ENCODE measurements at places on chromosomes 7 and 10. TPM values are rescaled to one million over a fixed set of nuclear protein-coding genes. Genes with fewer than 3 reads are reported as not detected.

Gene NRG3
- 12.9 TPM for polyA plus RNA-seq

Gene XPNPEP1
- 87.5 TPM for polyA plus RNA-seq

Gene NSUN5
- polyA plus RNA-seq: 19.4 TPM

Gene BMPR1A
- 67.1 TPM for polyA plus RNA-seq

Gene BLNK
- 47.2 TPM for polyA plus RNA-seq

Gene PODXL
- 697 TPM for polyA plus RNA-seq

Gene PIK3CG
- 2.2 TPM for polyA plus RNA-seq

DNA sequence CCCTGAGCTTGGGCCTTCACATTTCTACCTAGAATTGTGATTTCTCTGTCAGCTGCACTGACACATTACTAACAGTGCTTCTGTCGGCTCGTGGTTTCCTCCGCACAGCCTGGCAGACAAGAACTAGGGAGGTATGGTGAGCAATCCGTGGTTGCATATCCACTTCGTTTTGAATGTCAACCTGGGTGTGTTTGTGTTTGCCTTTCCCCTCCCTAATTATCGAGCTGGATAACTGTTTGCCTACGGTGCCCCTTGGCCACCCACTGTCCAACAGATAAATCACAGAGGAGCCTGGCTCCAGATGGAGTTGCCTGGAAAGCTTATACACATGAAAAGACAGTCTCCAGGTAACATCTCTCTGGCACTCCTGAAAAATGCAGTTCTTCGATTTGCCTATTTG, 228.8 kb downstream of the TRIL start:
- DNase-seq: peak; percentile 77

DNA sequence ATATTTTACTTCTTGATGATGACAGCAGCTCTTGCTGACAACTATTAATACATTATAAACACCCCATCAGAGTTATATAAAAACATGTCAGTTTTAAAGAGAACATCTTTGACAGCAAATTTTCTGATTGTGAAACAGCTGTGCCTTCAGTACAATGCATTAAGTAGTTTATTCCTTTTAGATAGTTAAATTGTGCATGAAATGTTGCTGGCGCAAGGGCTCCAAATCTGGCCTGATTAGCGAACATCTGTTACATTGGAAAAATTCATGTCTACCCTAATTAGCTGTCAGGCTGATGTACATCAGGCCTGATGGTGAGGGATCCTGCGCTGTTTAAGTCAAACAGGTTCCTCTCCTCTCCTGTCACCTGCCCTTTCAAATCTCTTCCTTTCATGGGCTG, 171.9 kb upstream of the SP8 start:
- DNase-seq: no peak

- no peak for DNase-seq
Observed at GRCh38 chr7:46775776-46776175, 806.1 kb downstream of the TNS3 start.

GRCh38 chr10:88082391-88082790, 219.0 kb downstream of the PTEN start:
- no peak for DNase-seq

GRCh38 chr7:30698481-30698880, 16.2 kb upstream of the CRHR2 start:
- DNase-seq: no peak

Data from renal pelvis (tissue), 12 donors.